ENCODE measurements at places on chromosomes 13 and 19.

DNA sequence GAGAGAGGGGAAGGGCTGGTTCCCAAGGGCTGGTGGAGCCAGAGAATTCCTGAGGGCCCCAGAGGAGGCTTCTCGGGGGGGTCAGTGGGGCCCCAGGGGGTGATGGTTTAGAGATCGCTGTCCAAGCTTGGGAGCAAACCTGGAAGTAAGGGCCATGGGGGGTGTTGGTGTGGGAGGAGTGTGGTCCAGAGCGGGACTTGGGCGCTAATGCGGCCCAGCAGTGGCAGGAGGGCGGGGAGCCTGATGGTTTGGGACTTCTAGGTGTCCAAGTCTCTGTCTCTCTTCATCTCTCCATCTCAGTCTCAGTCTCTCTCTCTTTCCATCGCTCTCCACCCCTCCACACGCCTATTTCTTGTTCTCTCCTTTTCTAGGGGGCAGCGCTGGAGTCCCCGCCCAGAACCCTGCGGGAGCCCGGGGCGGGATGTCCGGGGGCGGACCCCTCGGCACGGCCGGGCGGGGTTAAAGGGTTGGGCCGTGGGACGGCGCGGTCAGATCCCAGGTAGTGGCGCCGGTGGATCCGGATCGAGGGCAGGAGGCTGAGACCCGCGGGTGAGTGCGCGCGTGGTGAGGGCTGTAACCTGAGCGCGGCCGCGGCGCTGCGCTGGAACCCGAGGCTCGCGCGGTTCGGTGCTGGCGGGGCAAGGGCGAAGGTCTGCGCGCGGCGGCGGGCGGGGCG is at the start of gene CYP4F22:
TSS of gene CYP4F22 (plus strand) at position 491 of the 676 bp plus-strand sequence. CDS start 16,812 bp downstream, outside the sequence.
- peak; percentile 27 for DNase-seq

- DNase-seq, result no peak
Observed at GRCh38 chr13:73773168-73773549, 361.0 kb downstream of the KLF12 start.

DNA sequence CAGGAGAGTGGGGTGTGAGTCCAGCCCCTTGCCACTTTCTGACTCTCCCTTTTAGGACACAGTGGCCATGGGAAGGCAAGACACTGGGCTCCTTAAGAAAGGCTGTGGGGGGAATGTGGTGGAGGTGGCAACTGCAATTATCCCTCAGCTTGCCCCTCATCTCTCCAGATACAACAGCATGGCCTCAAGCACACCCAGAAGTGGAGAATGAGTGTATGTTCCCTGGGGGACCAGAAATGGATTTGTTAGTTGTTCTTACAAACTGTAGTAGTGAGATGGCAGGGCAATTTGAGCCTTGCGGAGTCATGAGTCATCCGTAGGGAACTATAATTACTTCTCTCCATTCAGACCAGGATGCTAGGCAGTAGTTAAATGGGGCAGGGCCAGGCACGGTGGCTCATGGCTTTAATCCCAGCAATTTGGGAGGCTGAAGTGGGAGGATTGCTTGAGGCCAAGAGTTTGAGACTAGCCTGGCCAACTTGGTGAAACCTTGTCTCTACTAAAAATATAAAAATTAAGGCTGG is 25.6 kb upstream of the CXCL17 start:
- DNase-seq, result no peak

- no peak for DNase-seq
Observed at GRCh38 chr13:75196147-75196837, 285.7 kb downstream of the TBC1D4 start.

GRCh38 chr19:4553775-4554174 is 5.7 kb downstream of the SEMA6B start:
- no peak for DNase-seq

DNA sequence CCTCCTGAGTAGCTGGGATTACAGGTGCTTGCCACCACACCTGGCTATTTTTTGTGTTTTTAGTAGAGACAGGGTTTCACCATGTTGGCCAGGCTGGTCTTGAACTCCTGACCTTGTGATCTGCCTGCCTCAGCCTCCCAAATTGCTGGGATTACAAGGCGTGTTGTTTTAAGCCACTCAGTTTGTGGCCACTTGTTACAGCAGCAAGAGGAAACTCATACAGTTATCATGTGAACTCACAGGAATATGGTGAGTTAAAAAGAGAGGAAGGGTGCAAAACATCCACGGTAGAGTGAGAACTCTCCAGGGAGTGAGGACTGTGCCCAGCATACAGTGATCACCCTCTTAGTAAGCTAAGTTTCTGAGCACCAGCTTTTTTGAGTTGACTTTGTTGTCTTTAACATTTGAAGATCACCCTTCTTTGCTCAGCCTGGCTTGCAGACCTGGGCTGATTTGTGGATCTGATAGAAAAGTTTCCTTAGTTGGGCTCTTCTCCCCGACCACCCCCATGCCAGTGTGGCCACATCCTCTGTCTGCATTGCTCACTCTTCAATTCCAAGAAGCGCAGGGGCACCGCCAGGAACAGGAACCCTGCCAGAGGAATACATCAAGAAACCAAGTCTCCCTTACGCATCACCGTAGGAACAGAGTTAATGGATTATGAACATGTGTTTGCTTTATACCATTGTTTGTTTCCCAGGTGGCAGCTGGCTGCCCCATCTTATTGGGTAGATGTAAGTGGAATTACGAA is 16.0 kb downstream of the ALOX5AP start:
- DNase-seq, result no peak

GRCh38 chr19:49807058-49807903 is 5.8 kb downstream of the FUZ start:
- DNase-seq, result no peak

DNA sequence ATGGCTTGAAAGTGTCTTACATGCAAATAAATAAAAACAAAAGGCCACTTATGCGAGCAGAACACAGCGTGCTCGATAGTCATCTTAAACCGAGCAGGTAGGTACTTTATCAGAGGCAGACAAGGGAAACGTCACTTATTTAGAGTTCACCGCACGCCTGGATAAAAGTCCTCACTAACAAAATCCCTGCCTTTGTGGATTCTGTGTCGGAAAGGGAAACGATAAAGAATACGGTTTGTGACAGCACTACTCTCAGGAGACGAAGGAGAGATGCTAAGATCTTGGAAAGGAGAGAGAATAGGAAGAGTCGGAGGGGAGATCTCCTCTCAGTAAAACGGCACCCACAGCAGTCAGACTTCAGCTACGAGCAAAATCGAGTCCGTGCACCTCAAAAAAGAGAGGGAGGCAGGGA is 581 bp downstream of the RCBTB1 start:
- DNase-seq, result peak; percentile 31

- peak; percentile 30 for DNase-seq
Observed at GRCh38 chr19:58330458-58330857, 3.7 kb downstream of the ZSCAN22 start.

DNA sequence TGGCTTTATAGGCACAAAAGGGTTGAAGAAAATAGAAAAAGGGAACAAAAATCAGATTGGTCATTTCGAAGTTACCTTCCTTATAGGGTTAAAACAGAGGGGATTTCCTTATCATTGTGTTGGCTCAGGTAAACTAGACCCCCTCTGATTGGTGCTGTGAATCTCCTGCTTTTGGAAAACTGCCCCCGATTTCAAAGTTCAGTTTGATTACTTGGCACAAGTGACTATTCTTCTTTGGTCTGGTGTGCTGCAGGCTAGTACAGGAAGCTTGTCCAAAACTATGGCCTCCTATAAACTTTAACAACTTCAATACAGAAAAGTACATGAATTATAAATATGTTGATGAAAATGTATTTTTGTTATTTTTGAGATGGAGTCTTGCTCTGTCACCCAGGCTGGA is 13.9 kb upstream of the TPTE2 start:
- DNase-seq, result no peak

DNA sequence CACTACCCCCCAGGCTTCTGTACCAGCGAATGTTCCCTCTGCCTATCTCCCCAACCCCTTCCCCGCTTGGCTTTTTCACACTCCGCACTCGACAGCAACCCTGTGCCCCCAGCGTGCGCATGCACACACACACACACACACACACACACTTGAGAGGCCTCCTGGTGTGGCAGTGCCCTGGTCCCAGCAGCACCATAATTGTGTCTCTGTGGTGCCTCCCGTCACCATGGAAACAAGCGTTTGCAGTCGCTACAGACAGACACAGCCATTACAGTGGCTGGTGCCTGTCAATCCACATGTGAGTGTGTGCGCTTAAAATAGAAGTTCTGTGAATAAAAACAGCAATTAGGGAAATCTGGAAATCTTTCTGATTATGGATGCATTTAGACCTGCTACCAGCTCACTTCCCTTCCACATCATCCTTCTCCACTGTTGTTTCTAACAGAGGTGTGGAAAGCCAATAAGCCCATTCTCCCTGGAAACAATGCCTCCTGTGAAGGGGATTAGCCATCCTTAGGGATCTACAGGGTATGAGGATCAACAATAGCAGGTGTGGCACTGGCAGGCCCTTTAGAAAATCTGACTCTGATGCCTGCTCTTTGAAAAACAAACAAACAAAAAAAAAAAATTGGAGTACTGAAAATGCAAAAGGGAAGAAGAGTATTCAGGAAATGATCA is 146.3 kb downstream of the DCLK1 start:
- peak; percentile 78 for DNase-seq

- no peak for DNase-seq
Observed at GRCh38 chr13:20446900-20447299, 78.8 kb downstream of the CRYL1 start.

GRCh38 chr13:104301171-104301975 is 1235.2 kb upstream of the SLC10A2 start:
- DNase-seq, result no peak

DNA sequence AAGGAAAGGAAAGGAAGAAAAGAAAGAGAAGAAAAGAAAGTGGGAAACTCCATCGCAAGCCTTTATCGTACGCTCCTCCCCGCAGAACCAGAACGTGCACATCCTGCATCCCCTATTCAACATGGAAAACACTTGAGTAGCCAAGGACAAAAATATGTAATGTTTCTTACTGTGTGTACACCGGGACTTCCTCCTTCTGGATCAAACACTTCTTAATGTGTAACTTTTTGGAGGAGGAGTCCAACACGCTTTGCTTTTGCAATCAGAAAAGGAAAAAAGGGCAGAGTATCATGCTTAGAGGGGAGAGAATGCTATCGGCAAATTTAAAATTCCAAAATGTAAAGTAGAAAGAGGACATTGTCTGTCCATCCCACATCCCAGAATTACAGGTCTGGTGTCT is 7.8 kb upstream of the SHFL start:
- DNase-seq, result no peak

GRCh38 chr13:75585153-75585552 is 35.6 kb downstream of the UCHL3 start:
- no peak for DNase-seq

DNA sequence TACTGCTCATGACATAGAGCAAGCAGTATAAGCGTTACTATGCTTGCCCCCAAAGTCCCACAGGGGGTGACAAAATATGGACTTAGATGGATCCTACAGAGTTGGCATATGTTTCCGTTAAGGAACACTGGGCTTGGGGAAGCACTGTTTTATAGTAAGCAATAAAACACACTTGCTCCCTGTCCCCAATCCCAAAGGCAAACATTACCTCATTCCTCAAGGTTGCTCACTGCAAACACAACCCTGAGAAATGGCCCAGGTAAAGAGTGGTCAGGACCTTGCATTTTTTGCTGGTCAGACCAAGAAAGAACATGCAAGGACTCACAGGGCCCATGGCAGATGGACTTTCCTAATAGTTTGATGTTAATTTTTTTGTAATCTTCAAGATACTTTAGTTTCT is 32.3 kb downstream of the UGGT2 start:
- DNase-seq, result no peak

- DNase-seq, result no peak
Observed at GRCh38 chr13:28282451-28282850, 144.1 kb downstream of the PAN3 start.

DNA sequence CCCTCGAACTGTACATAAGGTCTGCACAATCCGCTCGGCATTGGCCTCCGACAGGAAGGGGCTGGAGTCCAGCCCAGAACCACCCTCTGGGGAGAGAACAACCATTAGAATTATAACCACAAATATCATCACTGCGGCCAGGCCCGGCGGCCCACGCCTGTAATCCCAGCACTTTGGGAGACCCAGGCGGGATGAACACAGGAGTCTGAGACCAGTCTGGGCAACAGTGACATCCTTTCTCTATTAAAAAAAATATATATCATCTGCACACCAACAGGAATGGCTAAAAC is 11.4 kb downstream of the COQ8B start:
- DNase-seq, result no peak

- DNase-seq, result no peak
Observed at GRCh38 chr19:30161021-30161655, 211.0 kb upstream of the ZNF536 start.

DNA sequence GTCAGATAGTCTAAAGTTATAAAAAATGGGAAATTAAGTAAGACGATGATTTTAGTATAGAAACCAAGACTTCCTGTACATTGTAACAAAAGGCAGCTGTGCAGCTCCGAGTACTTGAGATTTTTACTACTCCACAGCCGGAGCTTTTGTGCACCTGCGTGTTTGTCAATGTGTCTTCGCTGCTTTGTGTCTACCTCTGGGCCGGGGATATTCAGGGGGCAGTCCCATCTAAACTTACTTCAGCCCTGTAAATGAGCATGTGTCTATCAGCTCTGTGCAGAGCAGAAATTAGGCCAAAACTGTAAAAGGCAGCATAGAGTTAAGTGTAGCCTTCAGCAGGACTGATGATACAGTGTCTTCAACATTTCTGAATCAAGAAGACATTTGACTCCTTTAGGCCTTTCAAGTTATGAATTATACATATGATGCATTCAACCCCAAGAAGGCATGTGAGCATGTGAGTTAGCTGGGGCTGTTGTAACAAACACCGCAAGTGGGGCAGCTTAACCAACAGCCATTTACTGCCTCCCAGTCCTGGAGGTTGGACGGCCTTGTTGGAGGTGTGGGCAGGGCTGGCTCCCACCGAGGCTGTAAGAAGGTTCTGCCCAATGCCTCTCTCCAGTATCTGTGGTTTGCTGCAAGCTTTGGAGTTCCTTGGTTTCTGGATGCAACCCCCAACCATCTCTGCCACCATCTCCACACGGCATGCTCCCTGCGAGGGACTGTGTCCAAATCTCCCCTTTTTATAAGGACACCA is 191.0 kb upstream of the IRS2 start:
- no peak for DNase-seq

DNA sequence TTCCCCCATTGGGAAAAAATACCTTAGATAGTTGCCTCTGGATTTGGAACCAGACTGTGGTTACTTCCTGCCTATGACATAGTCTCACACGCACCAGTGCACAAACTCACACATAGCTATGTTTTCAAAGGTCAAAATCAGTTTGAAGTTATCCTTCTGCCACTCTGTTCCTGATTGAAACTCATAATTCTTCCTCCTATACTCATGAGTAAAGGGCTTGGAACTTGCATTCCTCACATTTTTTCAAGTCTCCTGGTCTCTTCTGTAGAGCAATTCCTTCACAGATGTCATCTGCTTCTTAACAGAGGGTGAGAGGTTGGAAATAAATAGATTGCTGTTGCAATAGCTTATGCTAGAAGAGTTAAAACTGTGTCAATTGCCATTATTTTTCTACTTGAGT is 18.6 kb upstream of the POSTN start:
- DNase-seq, result peak; percentile 22

- DNase-seq, result no peak
Observed at GRCh38 chr19:49557641-49558325, 22.6 kb downstream of the NOSIP start.

GRCh38 chr19:7263521-7263920 is 30.7 kb downstream of the INSR start:
- DNase-seq, result no peak

GRCh38 chr19:33394723-33395560 is 21.4 kb downstream of the CEBPG start:
- no peak for DNase-seq

Data from GM23338 (cell line).